Skeletal muscle tissue (tissue), 5 donors: ENCODE measurements at places on chromosomes 5 and 9. TPM values are rescaled to one million over a fixed set of nuclear protein-coding genes. Genes with fewer than 3 reads are reported as not detected.

The STC2 gene
- 3.1 TPM for total RNA-seq

The TICAM2 gene
- 2.6 TPM for total RNA-seq

The FOXD4 gene
- total RNA-seq = 0.52 TPM

The HOMER1 gene
- total RNA-seq = 33.9 TPM

The RIMOC1 gene
- total RNA-seq = 8.4 TPM
